Hindlimb muscle (tissue), 1 donor: ENCODE measurements at places on chromosomes 3 and 15. TPM values are rescaled to one million over a fixed set of nuclear protein-coding genes. Genes with fewer than 3 reads are reported as not detected.

DNA sequence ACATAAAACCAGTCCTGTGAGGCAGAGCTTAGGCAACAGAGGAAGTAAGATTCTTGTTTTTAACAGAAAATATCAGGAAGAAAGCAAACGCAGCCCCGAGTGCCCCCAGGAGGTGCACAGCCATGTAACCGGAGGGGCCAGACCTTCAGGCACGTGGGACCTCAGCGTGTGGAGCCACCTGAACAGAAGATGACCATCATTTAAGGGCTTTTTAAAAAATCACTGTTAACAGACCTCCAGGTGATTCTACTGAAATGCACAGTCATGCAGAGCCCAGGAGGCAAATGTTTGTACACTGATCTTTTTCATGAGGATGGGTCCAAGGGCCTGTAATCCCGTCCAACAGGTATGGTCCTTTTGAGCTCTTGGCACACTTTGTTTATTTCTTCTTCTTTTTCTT, 38.8 kb downstream of the SPG21 start:
- no peak for DNase-seq

PAK6 gene
- 0.76 TPM for polyA plus RNA-seq

DNA sequence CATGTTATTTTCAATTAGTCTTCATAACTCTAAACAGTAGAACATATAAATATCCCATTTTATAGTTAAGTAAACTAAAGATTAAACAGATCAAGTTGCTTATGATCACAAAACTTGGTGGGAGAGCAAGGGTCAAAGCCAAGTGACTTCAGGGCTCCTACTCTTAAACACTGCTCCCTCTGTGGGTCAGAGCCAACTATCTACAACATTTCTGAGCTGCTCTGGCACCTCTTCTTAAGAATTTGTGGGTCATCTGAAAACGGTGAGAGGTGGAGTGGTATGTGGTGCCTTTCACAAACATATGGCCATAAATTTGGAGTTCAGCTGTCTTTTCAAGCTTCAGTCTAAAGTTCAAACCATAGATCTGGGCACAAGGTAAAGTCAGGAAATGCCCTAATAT, 10.9 kb downstream of the ATG3 start:
- no peak for DNase-seq

GRCh38 chr15:48336940-48337339, 5.7 kb downstream of the DUT start:
- no peak for DNase-seq

DNA sequence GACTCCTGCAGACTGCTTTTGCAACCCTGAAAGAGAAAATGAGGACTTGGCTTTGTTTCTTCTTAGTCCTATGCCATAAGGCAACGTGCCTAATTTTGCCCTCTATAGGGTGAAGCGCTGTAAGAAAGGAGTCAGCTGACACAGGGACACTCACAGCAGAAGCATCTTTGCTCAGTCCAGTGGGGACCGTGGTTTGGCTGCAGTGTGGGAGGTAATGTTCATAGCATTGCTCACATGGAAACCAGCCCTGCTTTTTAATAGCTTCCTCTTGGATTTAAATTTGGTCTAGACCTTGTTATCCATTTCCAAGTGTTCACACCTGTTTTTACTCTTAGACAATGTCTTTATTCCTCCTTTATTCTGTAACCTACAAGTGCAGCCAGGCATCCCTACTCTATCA, 1032.1 kb downstream of the NTRK3 start:
- DNase-seq, result no peak

HIGD2B gene
- polyA plus RNA-seq, result not detected

DNA sequence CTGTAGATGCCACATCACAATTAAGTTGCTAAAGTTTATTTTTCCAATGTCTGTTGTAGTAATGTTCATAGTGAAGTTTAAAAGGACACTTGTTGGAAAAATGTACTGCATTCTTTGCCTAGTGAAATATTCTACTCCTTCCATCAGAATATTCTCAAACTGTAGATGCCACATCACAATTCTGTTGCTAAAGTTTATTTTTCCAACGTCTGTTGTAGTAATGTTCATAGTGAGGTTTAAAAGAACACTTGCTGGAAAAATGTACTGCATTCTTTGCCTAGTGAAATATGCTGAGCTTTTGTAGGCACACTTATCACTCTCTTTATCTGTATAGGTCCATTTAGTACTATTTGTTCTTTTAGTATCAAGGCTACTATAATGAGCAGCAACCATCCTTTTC, 836.1 kb downstream of the NAALADL2 start:
- DNase-seq, result no peak
